Stimulated activated CD4-positive, alpha-beta T cell treated with anti-CD3 and anti-CD28 coated beads, Interleukin-12 subunit alpha, Interleukin-12 subunit beta, amount 100 ng/mL, for 48 hours (primary cell): ENCODE measurements at places on chromosomes 6 and 20.

DNA sequence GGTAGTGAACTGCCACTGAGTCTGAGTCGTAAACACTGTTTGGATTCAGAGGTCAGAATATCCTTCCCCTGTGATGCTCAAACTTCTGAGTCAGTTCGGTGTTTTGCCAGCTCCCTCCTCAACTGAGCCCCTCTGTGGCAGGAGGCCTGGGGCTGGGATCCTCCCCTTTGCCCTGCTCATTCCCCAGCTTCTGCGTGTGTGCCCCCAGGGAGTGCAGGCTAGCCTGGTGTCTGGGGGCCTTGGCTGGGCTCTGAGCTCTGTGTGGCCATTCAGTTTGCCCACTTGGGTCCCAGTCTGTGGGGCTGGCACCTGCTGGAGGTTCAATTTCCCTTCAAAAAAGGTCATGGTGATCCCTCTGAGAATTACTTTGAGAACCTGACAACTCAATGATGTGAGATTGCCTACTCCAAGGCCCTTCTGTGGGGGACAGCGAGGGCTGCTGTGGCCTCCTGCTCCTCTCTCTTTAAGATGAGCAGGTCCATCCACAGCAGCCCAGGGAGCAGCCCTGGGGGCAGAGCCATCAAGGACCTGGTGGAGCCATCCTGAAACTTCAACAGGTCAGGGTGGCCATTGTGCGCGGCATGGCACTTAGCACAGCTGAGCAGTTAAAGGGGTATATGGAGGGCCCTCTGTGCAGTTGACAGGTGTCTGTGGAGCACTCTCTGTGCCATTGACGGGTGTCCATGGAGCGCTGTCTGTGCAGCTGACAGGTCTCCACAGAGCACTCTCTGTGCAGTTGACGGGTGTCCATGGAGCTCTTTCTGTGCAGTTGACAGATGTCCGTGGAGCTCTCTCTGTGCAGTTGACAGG lies 147.2 kb downstream of the SYCP2 start:
- DNase-seq: no peak

GRCh38 chr20:37615340-37616109 lies 78.3 kb upstream of the CTNNBL1 start:
- peak; percentile 56 for DNase-seq

GRCh38 chr6:149368065-149368464 lies 32.0 kb upstream of the SUMO4 start:
- no peak for DNase-seq

GRCh38 chr6:35474942-35475570 lies 6.9 kb downstream of the RPL10A start:
- DNase-seq: no peak

DNA sequence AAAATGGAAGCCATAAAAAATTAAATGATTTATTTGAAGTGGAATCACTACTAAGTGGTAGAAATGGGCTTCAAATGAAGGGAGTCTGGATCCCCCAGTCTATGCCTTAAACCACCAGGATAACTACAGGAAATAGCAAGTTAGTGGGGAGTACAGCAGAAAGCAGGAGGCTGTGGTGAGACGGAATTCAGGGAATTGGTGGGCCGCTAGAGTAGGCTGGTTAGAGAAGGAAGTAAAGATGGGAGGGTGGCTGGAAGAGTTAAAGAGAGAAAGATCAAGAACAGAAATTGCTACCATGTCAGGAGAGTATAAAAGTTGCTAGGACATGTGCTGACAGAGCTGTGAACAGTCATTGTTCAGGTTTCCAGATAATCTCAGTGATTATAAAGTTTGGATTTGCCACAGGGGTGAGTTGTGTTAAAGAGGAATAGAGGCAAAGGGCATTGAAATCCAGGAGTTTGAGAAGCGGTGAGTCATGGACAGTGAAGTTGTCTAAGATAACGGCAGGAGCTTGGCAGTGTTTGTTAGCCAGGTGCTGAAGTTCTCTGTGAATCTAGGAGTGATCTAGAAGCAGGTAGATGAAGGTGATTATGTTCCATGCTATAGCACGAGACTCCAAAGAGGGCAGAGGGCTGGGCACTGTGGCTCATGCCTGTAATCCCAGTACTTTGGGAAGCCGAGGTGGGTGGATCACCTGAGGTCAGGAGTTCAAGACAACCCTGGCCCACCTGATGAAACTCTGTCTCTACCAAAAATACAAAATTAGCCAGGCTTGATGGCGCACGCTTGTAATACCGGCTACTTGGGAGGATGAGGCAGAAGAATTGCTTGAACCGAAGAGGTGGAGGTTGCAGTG lies 13.7 kb upstream of the HINT3 start:
- no peak for DNase-seq

DNA sequence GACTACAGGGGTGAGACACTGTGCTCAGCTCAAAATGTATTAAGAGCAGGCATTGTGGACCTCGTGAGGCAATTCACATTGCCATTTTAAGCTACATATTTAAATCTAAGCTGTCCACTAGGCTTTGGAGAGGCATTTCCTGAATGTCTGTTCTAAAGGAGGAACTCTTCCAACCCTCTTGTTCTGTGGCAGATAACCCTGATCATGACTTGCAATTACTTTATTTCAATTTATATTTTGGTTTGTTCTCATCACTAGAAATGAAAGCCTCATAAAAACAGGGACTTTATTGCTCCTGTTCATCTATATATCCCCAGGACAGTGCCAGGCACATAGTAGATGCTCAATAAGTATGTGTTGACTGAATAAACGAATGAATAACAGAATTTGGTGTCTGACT lies 84.0 kb upstream of the SALL4 start:
- no peak for DNase-seq

DNA sequence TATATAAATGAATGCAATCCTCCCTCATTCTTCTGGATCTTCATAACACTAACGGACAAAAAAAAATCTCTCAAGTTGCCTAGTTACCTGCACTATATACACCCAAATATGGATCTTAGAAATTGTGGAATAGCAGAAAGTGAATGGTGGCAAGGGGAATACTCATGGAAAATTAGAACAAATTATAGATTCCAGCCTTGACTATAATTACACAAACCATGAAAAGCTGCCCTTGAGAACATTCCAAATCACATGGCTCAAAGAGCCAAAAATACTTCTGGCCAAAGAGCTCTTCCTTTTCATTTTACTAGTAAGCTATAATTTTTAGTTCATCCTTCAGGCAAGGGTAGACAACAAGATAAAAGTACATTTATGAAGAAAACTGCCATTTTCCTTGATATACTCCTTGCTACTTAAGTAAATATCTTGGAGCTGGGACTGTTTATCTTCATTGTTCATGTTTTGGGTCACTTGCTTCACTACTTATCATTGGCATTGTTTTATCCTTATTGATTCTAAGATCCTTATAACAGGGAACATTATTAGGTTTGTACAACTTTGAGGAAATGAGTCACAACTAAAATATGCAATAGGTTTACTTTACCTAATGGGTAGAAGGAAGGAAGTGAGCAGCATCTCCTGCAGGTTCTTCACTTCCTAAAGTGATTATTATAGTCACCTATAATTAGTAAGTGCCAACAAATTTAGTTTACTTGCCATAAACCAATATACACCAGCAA lies 6.4 kb upstream of the MTRES1 start:
- DNase-seq: no peak

- DNase-seq: no peak
Observed at GRCh38 chr6:128443553-128443952, 76.8 kb downstream of the PTPRK start.

GRCh38 chr6:127212376-127212775 lies 54.3 kb upstream of the RNF146 start:
- no peak for DNase-seq
